Fibroblast of villous mesenchyme (primary cell): ENCODE measurements at places on chromosomes 2 and 18. TPM values are rescaled to one million over a fixed set of nuclear protein-coding genes. Genes with fewer than 3 reads are reported as not detected.

GRCh38 chr18:44093253-44093652 lies 587.4 kb upstream of the SETBP1 start:
- DNase-seq, result peak; percentile 18

GRCh38 chr2:213678437-213679218 lies 394.4 kb downstream of the SPAG16 start:
- DNase-seq, result no peak

- peak; percentile 42 for DNase-seq
These were observed 40.4 kb downstream of the PTPN2 start for GRCh38 chr18:12843420-12844350.

GRCh38 chr18:54316071-54316820 lies 41.4 kb downstream of the STARD6 start:
- DNase-seq, result no peak

- DNase-seq, result no peak
These were observed 398.0 kb upstream of the CDH20 start for GRCh38 chr18:60935041-60935910.

- DNase-seq, result no peak
These were observed 166.8 kb downstream of the BCL2 start for GRCh38 chr18:63152791-63153190.

- peak; percentile 90 for DNase-seq
These were observed 24.8 kb upstream of the SPR start for GRCh38 chr2:72862239-72862988.

TBR1 gene
- under 0.01 TPM in 1 of 2 replicates, not detected in the other for total RNA-seq

RAB27B gene
- total RNA-seq, result 3.9 and 6.5 TPM in 2 replicates

CHRND gene
- total RNA-seq, result not detected in 2 replicates

- no peak for DNase-seq
These were observed 1563.0 kb downstream of the SUCLG1 start for GRCh38 chr2:82896117-82896516.

DNA sequence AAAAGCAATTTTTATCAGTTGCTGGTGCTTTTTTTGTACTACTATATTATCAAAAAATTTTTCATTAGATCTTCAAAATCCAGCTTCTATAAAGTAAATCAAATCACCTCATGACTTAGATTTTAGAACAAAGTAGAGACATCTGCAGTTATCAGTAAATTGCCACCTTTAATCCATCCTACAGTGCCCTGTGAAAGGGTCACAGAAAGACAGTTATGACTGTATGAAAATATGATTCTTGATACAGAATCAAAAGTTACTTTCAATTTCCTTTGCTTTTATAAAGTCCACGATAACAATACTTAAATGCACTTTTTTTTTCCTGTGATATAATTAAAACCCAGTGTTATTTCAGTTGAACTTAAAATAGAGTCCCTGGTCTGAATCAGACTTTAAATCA lies 61.4 kb downstream of the PRPF40A start:
- no peak for DNase-seq

GRCh38 chr2:28638102-28638501 lies 113.5 kb upstream of the PPP1CB start:
- no peak for DNase-seq

DNA sequence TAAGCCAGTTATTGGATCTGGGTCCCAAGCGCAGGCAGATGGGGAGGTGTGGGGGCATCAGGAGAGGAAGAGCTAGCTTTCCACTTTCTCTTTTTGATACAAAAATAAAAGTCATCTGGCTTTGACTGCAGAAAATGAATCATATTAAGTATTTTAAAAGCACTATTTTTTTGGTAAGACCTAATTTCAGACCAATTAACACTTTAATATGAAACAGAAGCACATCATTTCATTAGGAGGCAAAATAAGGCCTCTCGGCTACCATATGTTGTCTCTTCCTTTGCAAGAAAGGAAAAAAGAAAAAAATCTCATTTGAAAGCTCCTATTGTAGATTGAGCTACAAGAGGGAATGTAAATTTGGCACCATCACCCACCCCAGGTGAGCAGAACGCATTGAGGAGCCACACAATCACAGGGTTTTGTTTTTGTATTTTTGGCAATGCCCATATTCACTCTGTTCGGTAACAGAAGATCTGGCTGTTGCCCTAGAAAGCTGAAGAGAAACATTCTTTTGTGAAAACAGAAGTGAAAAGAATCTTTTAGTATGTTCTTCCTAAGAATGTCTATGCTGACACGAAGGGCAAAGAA lies 390.7 kb upstream of the ETAA1 start:
- no peak for DNase-seq

DNA sequence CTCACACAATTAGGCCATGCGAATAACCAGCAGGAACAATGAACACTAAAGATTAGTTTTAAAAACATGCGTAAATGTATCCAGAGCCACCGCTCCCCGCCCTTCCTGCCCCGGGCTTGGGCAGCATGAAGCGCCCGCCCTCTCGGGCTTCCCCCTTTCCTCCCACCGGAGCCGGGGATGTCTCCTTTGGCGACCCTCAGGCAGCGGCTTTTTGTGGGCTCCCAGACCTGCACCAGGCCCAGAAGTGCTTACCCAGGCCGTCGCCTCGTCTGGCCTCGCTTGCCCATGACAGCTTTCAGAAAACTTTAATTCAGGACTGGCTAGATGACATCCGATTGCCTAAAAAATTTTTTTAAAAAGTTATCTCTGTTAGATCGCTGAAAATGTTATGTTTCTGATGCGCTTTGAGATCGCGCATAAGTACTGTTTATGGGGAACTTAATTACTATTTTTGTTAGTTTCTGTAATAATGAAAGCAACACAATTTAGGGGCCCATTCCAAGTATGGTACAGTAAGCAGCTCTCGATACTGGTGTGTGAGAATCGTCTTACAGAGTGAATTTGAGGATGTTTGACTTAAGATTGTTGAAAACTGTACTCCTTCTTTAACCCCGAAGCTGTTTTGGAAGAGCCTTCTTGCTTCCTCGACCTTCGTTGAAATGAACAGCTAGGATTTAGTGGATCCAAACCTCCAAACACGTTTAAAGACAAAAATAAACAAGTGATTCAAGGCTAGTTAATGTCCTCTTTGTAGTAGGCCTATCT lies 1.1 kb downstream of the MAP3K20 start:
- DNase-seq, result peak; percentile 67

DNA sequence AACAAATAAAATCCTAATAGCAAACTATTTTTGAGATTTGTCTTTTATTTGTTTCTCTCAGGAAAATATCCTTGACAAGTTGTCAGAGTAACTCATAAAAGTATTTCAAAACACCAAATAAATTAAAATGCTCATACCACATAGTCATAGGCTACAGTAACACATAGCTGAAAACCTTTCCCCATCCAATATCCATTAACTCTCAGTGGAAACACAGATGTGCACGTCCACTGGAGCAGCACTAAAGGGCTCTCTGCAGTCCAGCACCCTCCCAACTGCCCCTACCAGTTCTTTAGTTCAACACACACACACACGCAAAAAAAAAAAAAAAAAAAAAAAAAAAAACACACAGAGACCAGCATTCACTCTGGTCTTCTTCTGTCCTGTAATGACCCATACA lies 879 bp upstream of the XDH start:
- peak; percentile 33 for DNase-seq

ZNF804A gene
- total RNA-seq, result 5.8 and 10.8 TPM in 2 replicates

- DNase-seq, result no peak
These were observed 54.3 kb downstream of the SLC40A1 start for GRCh38 chr2:189526241-189526640.

SPEG gene
- 46.7 and 48.8 TPM in 2 replicates for total RNA-seq

- DNase-seq, result peak; percentile 55
These were observed 861 bp downstream of the LTBP1 start for GRCh38 chr2:32947484-32948143.

GRCh38 chr2:72325592-72326422 lies 178.1 kb upstream of the CYP26B1 start:
- peak; percentile 11 for DNase-seq

- DNase-seq, result no peak
These were observed 195.9 kb upstream of the TCF4 start for GRCh38 chr18:55783921-55784320.

DNA sequence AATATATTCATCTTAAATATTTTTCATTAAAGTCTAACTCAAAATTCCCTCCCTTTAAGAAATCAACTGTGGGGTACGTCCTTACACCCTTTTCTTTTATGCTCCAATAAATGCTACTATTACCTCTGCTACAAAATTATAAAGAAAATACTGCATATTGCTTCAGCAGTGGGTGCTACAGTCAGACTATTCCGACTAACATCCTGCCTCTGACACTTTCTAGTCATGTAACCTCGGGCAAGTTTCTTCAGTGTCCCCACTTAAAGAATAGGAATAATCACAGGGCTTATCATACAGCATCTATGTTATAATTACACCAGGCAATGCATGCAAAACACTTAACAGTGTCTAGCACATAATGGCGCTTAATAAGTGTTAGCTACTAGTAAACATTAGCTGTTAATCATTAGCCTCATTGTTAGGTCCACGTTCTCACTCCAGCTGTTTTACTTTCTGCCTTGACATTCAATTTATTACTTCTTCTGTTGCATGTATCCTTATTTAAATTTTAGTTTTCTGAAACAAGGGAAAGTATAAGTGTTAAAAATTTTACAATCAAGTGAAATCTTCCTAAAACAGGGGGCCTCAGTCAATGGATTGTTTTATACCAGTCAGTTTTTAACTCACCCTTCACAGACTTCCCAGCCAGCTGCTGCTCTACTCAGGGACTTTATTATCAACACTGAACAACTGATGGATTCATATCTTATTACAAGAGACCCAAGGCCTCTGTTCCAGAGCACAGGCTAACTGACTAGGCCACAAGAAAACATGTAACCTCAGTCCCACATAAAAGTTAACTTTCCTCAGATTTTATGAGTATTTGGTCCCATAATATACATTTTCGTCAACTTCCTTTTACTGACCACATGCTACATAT lies 54.0 kb downstream of the CLASP1 start:
- no peak for DNase-seq

DNA sequence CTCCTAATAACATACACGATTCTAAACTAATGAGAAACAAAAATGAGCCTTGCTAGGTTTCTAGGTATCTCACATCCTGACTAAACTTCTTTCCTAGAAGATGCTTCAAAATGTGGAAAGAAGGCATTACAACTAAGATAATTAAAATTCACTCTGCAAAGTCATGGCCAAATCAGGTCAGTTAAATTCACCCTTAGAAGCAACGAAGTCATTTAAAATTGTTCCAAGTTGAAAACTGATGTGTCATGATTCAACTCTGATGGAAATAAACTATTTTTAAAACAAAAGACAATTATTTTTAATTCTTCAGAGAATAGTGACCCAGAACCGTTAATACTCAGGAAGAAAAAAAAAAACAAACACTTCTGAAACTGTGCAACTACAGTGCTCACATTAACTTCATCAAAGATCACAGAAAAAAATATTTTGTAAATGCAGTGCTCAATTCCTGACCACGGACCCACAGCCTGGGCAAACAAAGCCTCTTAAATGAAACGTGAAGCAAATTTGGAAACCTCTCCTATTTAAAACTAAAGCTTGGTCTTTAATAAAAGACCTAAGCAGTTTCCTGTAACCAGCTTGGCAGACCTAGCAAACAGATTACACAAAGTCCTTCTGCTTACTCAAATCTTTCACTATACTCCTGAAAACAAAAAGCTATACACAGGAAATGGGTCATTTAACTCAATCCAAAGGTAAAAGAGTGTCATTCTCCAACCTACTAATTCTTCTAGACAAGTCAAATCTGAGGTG lies 39.0 kb downstream of the CHN1 start:
- peak; percentile 50 for DNase-seq

CIB4 gene
- total RNA-seq, result not detected in 2 replicates
